ENCODE measurements at places on chromosomes 3 and 15.

DNA sequence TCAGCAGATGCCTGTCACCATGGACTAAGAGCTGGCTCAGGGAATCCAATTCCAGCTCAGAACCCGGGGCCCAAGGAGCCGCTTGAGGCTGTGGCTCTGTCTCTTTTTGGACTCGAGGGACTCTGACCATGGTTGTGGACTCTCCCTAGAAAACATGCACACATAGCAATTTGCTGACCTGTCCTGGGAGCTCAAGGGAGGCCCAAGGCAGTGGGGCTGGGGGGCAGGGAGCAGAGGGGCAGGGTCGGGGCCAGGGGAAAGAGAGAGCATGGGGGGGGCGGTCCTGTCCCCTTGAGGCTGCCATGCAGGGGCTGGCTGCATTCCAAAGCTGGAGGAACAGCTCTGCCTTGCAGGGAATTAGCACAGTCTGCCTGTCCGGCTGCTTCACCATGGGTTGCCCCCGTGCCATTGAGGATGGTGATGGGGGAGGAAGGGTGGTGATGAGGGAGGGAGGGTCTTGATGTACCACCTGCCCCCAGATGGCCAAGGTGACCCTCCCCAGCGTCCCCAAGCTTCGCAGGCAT lies 190.1 kb downstream of the GOLGA6L6 start:
- no peak for DNase-seq

DNA sequence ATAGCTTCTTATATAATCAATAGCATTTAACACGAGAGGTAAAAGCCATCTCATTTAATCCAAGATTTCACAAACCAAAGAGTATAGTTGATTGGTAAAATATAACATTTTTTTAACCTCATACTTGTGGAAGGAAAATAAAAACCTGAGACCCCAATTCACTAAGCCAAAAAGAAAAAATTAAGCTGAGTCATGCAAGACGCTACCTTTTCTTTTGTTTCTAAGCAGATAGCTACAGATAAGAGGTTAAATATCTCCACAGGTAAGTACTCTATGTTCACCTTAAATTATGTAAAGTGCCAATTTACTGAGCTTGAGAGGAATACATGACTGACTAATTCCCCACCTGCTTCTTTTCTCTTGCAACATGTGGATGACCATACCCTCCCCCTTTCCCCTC lies 656.4 kb downstream of the MECOM start:
- DNase-seq, result no peak

GRCh38 chr3:174869448-174869847 lies 10.3 kb downstream of the NAALADL2 start:
- DNase-seq, result no peak

- DNase-seq, result no peak
Observed at GRCh38 chr15:99121691-99122410, 17.0 kb downstream of the SYNM start.

- no peak for DNase-seq
Observed at GRCh38 chr3:178804606-178805005, 267.0 kb downstream of the ZMAT3 start.

- no peak for DNase-seq
Observed at GRCh38 chr15:32982001-32982400, 212.5 kb downstream of the FMN1 start.

GRCh38 chr3:113441051-113441770 lies at the start of gene CFAP44:
Gene CFAP44 (minus strand): TSS chr3:113441493. CDS start chr3:113433664, 7,829 bp downstream.
- peak; percentile 11 for DNase-seq

DNA sequence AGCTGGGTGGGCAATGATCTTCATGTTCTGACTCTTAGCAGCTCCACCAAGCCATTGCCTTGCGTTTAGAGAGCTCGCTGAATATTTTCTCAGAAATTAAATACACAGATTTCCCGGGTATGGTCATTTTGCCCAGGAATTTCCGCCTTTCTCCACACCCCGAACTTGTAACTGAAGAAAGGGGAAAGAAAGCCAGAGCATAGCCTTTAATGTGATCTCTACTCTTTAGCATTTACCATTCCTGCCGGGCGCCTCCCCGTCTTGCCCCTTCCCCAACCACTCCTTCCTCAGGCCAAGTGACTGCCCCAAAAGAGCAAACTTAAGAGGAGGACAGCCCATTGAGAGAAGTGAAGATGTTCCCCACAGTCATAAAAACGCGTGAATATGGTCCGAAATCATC lies 53.1 kb downstream of the LMCD1 start:
- DNase-seq, result no peak

- DNase-seq, result no peak
Observed at GRCh38 chr15:72934921-72935320, 117.3 kb upstream of the NEO1 start.

GRCh38 chr3:182384221-182384620 lies 409.1 kb upstream of the ATP11B start:
- no peak for DNase-seq

DNA sequence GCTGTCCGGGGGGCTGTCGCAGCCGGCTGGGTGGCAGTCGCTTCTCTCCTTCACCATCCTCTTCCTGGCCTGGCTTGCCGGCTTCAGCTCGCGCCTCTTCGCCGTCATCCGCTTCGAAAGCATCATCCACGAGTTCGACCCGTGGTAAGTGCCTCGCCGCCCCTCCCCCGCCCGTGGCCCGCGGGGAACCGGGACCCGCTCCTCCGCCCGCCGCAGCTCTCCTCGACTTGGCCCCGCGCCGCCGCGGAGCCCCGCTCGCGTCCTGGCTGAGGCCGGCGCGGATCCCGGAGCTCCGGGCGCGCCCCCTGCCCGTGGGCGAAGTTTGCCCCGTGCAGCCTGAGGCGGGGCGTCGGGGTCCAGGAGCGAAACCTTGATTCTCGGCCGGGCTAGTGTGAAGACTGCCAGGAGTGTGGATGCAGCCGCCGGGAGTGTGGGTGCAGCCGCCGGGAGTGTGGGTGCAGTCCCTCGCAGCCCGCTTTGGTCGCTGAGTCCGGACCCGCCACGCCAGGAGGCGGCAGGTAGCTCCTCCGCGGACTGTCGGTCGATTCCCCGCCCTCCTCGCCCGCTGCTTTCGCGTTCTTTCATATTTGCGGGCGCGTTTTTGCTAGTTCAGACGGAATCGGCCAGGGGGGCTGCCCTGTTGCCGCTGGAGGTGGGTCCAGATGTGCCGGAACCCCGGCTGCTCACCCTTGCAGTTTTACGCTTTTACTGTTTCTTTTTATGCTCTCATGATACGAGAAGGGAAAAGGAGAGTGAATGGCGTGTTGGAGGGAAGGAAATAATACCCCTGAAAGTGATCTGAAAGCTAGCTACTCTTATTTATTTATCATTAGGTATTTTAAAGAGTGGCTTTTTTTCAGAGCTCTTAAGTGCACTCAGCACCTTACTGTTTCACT lies 692 bp downstream of the STT3B start:
- DNase-seq, result peak; percentile 45

DNA sequence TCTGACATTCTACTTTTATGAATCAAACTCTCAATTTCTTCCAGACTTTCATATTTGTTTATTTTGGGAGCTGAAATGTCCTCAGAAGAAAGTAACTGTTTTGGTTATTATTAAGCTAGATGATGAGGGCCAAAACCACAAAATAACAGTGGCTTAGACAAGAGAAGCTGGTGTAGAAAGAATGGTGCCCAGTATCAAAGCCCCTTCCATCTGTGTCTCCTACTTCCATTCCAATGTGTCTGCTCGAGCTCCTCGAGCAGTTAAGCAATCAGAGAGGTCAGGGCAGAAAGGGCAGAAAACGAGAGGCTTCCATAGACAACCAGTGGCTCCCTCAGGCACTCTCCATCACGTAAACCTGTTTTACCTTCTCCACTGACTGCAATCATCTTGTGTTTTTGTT lies 59.7 kb upstream of the MAGI1 start:
- DNase-seq, result no peak

- no peak for DNase-seq
Observed at GRCh38 chr15:83200162-83200561, 7.5 kb downstream of the HDGFL3 start.

DNA sequence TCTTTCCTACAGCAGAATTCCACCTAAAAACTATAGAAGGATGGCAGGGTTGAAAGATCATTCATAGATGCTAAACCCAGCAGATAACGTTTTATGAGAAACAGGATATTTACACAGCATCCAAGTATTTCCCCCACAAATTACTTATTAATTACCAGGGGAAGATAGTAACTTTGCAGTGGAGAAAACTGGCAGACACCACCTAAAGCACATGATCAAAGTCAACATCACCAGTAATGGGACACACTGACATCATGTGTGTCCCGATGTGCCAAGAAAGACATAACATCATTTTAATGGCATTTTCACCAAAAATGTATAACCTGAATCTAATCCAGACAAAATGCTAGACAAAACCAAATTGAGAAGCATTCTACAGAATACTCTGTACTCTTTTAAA lies 220.4 kb upstream of the THBS1 start:
- no peak for DNase-seq

- DNase-seq, result no peak
Observed at GRCh38 chr15:74283368-74283767, 47.2 kb downstream of the CCDC33 start.

- no peak for DNase-seq
Observed at GRCh38 chr3:184611607-184612281, 50.2 kb downstream of the EPHB3 start.

DNA sequence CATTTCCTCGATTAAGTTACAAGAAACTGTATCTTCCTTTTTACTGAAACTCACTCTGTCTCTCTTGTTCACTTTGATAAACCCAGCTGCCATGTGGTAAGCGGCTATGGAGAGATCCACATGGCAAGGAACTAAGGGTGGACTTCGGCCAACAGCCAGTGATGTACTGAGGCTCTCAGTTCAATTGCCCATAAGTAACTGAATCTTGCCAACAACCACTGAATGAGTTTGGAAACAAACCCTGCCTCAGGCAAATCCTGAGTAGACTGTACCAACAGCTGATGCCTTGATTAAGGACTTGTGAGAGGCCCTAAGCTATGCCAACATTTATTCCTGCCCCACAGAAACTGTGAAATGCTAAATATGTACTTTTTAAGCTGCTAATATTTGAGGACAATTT lies 433.5 kb downstream of the PLOD2 start:
- DNase-seq, result no peak

GRCh38 chr3:160379628-160380214 lies 19.3 kb downstream of the IFT80 start:
- no peak for DNase-seq

GRCh38 chr3:197516517-197516889 lies 39.3 kb downstream of the BDH1 start:
- DNase-seq, result no peak

DNA sequence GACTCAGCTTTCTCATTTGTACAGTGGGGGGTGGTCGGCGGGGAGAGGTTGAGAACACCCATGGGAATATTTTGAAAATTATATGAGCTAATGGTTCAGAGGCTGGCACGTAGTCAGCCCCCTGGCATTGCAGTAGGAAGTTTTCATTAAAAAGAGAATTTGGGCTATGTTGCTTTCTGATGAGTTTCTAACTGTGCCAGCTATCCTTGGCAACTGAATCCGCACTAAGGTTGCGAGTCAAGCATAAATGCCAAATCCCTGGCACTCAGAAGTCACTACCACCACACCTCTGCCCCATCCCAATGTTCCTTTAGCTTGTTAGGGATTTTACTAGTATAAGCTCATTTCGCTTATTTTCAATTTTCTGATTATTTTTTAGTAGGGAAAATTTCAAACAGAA lies 91.6 kb downstream of the DNASE1L3 start:
- no peak for DNase-seq

- DNase-seq, result no peak
Observed at GRCh38 chr3:72533591-72534473, 314.4 kb downstream of the SHQ1 start.

DNA sequence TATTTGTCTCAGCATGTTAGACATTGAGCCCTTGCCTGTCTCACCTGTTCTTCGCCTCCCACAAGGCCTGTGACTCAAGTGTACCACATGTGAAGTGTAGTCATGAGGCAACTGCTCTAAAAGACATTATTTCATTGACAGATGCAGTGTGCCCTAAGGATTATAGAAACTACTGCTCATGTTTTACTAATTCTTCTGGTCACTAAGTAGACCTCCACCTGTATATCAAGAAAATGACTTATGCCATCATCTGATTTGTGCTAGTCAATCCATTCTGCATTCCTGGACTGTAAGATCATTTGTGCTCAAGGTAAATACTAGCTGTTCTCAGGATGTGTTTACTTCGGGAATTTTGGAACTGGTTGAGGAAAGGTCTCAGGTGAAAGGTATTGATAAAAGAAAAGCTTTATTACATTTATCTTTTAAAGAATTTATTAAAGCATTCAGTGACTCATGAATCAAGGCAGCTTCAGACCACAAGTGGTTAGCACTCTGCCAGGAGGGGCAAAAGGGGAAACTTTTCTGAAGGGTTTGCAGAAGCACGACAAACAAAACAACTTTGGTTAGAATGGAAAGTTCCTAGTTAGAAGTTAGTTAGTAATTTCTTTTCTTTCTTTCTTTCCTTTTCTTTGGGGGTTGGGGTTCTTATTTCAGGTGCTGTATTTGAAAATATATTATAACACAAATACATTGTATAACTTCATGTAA lies 465.3 kb upstream of the CBLB start:
- no peak for DNase-seq

- DNase-seq, result no peak
Observed at GRCh38 chr15:51600114-51600513, 22.5 kb downstream of the DMXL2 start.

DNA sequence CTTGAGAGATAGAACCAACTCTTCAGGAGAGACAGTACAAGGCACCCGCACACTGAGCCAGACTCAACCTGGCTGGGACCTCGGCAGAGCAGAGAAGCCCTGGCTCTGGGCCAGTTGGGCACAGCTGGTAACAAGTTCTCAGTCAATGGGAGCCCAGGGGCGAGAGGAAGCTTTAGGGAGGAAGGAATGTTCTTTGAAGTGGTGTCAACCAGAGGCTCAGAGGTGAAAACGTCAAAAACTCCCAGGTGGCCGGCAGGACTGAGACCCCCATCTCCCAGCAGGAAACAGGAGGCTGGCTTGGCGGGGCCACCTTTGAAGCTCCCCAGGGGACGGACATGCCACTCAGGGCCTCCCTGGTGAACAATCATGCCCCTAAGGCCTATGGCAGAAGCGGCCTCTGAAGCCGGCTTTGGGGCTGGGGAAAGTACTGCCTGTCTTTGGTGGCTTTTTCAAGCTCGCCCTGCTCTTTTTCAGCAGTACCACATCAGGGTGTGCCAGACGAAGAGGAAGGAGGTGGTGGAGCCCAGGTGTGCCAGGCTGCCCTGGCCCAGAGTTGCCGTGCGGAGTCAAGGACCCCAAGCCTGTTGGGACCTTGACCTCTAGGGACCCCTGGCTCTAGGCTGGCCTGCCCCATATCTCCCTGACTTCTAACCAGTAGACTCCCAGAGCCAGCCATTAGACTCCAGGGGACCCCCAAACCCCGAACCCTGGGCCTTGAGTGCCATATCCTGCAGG lies 16.7 kb upstream of the TBC1D21 start:
- DNase-seq, result no peak

Measured in stimulated activated CD4-positive, alpha-beta T cell treated with anti-CD3 and anti-CD28 coated beads, Interleukin-15, amount 100 ng/mL, for 1 hour (primary cell).